Natural killer cell treated with Interleukin-12 subunit alpha and Interleukin-12 subunit beta and Interleukin-15 and Interleukin-18, amount 100 ng/mL, for 72 hours (primary cell): ENCODE measurements at places on chromosomes 2 and 18. TPM values are rescaled to one million over a fixed set of nuclear protein-coding genes. Genes with fewer than 3 reads are reported as not detected.
A peak's percentile ranks its signal among the peaks of the same experiment; 100 is the strongest.

DNA sequence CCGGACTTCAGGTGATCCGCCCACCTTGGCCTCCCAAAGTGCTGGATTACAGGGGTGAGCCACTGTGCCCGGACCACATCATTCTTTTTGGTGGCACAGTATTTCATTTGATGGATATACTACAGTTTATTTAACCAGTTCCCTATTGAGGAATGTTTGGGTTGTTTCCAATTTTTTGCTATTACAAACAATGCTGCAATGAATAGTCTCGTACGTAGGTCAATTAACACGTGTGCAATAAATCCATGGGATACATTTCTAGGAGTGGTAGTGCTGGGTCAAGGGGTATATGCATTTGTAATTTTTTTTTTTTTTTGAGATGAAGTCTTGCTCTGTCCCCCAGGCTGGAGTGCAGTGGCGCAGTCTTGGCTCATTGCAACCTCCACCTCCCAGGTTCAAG is 28.4 kb upstream of the XPO1 start:
- no peak for DNase-seq

Gene PAIP2B
- 1.2 TPM for total RNA-seq

GRCh38 chr2:195395362-195395761 is 261.7 kb upstream of the SLC39A10 start:
- DNase-seq: no peak

GRCh38 chr18:44564922-44565321 is 115.8 kb upstream of the SETBP1 start:
- DNase-seq: no peak

DNA sequence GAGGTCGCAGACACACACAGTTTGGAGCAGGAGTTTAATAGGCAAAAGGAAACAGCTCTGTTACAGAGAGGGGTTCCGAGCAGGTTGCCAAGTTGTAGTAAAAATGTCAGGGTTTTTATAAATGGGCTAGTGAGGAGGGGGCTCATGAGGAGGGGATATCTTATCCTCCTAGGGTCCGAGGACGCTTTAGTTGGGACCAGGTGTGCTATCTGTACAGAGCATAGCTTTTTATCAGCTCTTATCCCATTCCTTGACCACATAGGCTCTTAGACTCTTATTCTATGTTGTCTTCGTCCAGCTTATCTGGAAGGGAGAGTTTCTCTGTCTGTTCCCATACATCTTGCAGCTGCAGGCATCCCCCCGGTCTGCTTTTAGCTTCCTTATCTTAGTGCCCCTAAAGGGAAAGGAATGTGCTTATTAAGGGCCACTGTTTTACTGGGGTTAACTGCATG is 44.7 kb downstream of the PDK1 start:
- no peak for DNase-seq

GRCh38 chr2:171598713-171599319 is 76.5 kb downstream of the CYBRD1 start:
- DNase-seq: no peak

DNA sequence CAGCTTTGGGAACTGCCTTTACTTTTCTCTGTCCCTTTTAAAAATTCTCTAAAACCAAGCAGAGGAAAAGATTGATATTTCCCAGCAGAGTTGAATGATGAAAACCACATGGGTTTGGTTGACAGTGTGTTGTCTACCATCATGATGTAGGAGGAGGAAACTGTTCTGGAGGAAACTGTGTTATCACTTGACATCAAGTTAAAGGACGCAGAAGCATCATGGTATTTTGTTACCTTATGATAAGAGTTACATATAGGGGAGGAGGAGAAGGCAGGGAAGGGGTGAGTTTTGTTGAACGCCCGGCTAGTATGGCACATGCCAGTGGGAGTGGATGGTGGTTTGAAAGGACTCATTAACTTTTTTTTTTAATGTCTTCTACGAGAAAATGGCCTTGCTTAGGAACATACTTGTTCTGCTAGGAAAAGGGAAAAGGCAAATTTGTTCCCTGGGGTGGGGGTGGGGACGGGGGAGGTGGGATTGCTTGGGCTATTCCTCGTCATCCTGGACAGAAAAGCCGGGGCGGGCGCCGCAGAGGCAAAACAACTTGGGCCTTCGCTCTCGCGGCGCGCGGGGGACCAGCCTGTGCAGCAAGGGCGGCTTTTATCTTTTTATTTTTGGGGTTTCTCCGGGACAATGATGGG is 766 bp downstream of the TMEM17 start:
- DNase-seq: no peak

DNA sequence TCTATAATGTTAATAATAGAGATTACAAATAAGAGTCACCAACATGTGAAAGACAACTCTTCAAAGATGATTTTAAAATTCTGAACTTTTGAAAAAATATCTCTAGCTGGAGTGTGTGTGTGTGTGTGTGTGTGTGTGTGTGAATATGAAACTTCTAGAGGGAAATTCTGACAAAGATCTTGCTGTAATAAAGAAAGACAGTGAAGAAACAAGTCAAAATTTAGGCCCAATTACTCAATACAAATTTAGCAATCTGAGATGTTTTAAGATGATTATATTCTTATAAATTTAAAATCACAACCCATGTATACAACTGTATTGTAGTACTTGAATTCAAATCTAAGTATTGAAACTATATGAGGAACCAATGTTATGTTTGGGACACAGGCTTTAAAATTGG is 57.2 kb upstream of the UGP2 start:
- DNase-seq: no peak

Gene RDH14
- 10.2 TPM for total RNA-seq

Gene MFSD6
- total RNA-seq: 44.9 TPM

GRCh38 chr2:55768991-55769390 is 75.3 kb upstream of the PNPT1 start:
- no peak for DNase-seq

DNA sequence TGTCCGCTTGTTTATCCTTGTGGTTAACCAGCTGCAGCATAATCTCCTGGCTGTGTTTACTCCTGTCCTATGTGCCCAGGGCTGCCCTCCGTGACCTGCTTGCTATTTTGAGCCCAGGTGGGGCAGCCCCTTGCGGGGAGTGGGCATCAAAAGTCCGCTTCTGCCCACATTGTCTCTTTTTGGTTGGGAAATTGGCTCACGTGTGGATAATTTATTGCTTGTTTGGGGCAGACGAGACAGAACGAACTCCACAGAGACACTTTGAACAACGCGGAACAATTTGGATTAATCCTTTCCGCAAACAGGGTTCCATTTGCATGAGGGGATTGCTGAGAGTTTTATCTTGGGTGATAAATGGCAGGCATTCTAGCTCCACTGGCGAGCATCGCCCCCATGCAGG is 8.1 kb upstream of the CXCR4 start:
- no peak for DNase-seq

Gene CTAGE1
- total RNA-seq: not detected

DNA sequence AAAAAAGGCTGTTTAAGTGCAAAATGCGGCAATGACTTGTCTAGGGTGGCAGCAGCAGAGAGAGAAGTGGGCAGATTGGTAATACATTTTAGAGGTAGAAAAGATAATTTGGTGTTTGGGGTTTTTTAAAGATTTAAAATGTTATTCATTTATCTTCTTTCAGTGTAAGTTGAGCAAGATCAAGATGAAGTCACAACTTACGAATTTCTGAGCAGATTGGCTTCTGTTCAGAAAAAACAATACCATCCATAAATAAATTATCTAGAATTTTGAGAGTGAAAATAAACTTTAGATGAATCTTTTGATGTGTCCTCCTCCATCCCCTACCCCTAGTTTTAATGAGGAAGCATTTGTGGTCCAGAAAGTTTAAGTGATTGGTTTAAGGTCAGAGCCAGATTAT is 47.9 kb upstream of the FAM171B start:
- DNase-seq: no peak

DNA sequence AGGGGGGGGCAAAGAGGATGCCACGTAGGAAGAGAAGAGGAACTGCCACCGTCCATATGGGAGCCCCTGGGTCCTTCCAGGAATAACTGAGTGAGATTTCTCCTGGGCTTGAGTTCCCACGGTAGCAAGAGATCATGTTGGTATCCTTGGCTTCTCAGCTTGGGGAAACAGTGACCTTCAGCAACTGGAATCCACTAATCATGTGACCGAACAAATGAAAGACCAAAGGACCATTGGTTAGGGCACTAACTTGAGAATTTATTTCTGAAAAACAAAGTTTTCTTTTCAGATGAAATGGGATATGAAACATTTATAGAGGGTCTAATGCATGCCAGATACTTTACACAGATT is 259.4 kb upstream of the ID2 start:
- no peak for DNase-seq

DNA sequence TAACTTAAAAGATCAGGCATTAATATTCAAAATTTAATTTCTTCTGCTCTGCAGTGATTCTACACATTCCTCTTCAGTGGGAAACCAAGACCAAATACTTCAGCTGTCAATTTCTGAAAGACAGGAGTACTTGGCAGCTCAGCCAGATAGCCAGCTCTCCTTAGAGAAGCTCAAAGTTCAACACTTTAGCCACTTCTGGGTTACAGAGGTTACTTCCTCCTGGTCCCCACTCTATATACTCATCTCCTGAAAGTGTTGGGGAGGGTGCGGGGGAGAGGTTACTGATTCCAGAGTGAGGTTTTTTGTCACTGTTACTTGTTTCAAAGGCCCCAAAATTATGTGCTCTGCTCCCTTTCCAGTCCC is 4.1 kb downstream of the CYTIP start:
- no peak for DNase-seq

DNA sequence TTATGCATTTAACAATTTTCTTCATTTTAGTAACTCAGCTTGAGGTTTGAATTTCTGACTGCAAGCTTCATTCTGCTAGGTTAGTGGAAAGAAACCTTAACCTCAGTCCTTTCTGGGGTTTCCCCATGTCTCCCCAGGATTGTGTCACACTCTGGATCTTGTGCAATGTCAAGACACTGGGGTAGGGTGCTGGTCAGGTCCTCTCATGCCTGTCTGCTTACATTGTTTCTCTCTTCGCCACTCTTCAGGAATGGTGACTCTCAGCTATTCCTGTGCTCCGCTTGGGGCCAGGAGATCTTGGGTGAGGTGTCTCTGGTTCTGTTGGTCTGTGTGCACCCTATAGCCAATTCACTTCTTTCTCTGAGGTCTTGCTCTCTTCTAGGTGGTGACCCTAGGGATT is 23.9 kb downstream of the CTLA4 start:
- peak; percentile 88 for DNase-seq

GRCh38 chr2:121081701-121082100 is 203.3 kb downstream of the TFCP2L1 start:
- no peak for DNase-seq

GRCh38 chr2:158325031-158325781 is 131.3 kb downstream of the CCDC148 start:
- no peak for DNase-seq

DNA sequence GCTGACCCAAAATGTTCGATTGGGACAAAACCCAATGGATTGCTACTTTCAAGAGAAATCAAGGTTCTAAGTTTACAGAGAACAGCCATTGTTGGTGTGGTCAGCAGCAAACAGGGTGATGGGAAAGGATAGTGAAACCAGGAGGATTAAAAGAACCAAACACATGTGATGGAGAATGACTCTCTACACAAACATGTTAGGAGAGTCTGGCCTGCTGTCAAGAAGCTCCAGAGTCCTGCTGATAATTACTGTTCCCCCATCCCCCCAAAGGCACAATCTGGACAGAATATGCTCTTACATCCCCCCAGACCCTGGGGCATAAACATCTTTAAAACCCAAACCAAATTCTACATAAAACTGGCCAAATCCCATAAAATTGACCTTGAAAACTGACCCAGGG is 32.0 kb upstream of the ACYP2 start:
- DNase-seq: no peak

GRCh38 chr2:54862742-54863141 is 139.3 kb downstream of the EML6 start:
- DNase-seq: no peak

Gene CMPK2
- total RNA-seq: 5.7 TPM

GRCh38 chr2:42622943-42623676 is 54.7 kb downstream of the MTA3 start:
- no peak for DNase-seq

DNA sequence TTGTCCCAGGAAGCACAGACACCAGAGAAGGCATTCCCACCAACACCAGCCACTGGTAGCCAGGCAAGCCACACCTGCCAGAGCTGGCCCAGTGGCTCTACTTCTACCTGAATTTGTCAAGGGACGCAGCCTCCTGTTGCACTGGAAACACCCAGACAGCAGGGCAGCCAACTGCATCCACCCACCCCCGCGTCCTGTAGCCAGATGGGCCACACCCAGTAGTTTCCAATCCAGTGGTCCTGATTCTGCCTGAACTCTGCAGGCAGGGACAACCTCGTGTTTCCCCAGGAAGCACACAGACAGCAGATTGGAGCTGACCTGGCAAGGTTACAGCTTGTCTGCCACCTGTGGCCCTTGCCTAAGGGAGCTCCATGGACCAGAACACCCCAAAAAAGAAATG is 18.2 kb downstream of the PFN4 start:
- no peak for DNase-seq

Gene KIAA2012
- not detected for total RNA-seq

Gene SLC9A4
- total RNA-seq: 0.14 TPM

Gene ANKRD30BL
- total RNA-seq: not detected

GRCh38 chr2:197894751-197895274 is 90.4 kb downstream of the PLCL1 start:
- DNase-seq: no peak

DNA sequence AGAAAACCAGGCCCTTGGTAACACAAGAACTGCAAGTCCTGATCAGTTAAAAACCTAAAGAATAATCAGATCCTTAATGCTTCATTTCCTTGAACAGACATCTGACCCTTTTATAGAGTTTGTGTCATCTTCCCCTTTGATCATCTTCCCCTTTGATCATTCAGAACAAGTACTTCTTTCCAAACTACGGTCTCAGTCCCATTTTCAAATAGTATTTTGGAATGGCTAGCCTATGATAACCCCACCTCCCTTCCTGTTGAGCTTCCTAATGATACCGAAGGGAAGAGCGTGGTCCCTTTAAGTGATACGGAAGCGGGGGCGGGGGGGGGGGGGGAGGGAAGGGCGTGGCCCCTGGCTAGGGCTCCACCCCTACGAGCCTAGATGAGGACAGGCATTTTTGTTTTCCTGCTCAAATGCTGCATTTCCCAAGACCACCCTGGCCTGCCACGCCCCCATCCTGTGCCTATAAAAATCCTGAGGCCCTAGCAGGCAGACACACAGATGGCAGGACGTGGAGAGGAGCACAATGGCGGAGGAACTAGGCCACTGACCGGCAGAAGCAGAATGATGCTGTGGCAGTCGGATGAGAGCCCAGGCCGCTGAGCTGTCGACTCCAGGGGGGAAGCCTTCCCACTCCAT is 24.1 kb upstream of the CHRNA1 start:
- DNase-seq: no peak

- no peak for DNase-seq
Measured at GRCh38 chr2:241228860-241229516, 40.5 kb downstream of the ANO7 start.

- no peak for DNase-seq
Measured at GRCh38 chr2:70714141-70714905, 53.7 kb downstream of the ADD2 start.

Gene CYP27A1
- 0.24 TPM for total RNA-seq
